NAMALWA (cell line): ENCODE measurements at places on chromosomes 6 and 20.
A peak's percentile ranks its signal among the peaks of the same experiment; 100 is the strongest.

DNA sequence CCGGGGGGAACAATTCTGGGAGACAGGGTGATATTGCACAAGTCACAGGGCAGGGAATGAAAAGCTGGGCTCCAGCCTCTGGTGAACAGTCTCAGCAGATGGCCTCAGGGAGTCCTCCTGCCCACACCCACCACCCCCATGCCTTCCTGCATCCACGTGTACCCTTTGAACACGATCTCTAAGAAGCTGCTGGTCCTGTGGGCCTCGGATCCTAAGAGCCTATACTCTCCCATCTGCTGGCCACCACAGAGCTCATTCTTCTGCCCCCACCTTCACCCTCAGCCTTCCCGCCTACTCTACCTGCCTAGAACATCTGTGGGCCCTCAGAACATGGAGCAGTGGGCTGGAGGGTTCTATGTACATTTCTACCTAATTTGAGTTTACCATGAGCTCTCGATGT, 60.3 kb downstream of the TRERF1 start:
- no peak for DNase-seq

DNA sequence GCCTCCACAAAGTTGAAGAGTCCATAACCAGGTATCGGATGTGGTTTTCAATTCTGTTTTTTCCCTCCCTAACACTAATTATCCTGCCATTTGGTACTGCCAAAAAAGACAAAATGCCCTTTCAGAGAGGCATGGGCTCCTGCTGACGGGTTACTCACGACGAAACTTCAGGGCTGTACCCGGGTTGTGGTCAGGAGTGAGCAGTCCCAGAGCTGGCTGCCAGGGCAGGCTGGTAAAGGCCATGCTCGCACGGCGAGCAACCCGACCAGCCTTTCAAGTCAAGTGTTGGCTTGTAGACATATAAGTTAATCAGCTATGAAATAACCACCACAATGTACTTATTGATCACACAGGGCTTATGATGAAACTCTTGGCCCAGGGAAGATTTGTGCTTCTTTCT, 152.5 kb downstream of the FOXC1 start:
- DNase-seq = no peak

DNA sequence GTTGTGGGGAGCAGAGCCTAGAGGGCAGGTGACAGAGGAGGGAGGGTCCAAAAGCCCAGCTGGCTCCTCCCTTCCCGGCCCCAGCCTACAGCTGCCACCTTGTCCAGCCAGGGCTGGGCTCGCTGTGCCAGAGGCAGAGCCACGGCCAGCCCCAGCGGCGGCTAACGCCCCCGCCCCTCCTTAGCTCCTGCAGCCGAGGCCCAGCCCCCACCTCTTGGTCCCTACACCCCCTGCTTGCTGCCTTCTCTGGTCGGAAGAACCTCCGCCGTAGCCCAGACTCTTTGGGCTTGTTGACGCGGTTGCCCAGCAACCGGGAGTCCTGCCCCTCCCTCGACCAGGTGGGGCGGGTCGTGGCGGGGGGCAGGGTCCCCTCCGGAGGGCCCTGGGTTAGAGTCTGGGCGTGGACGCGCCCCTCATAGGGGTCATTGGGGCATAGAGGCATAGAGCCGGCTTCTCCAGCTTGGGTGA, 521 bp upstream of the LKAAEAR1 start:
- DNase-seq = no peak

DNA sequence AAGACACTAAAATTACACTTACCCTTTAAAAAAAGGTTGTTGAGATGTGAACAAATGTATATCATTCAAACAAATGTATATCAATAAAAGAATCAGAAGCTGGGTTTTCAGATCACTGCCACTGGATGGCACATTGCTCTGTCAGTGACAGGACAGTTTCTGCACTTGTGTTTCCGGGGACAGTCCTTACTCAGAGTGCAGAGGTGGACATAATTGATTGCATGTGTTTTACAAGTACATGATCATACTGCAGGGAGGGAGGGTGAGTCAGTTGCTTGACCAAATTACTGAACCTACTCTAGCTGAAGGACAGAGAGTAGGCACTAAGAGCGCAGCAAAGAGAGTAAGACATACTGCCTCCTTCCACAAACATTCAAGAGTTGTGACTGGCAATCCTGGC, 302.3 kb downstream of the TENT5A start:
- DNase-seq = no peak

DNA sequence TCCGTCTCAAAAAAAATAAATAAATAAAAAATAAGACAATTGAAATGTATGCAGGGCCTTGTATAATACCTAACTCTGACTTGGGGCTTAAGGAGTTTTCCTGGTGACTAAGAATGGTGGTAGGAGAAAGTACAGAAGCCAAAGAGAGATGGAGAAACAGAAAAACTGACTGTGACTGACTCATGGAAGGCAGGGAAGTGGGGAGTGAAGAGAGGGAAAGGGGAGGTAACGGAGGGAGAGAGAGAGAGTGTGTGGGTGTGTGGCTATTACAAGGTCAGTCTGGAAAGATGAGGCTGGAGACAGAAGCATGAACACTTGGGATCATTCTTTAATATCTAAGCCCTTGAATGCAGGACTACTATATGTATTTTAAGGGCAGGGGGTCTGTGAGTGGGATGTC, 38.5 kb downstream of the SNRNP48 start:
- no peak for DNase-seq

- peak; percentile 16 for DNase-seq
These were observed 111.0 kb downstream of the CD83 start for GRCh38 chr6:14228571-14228970.

DNA sequence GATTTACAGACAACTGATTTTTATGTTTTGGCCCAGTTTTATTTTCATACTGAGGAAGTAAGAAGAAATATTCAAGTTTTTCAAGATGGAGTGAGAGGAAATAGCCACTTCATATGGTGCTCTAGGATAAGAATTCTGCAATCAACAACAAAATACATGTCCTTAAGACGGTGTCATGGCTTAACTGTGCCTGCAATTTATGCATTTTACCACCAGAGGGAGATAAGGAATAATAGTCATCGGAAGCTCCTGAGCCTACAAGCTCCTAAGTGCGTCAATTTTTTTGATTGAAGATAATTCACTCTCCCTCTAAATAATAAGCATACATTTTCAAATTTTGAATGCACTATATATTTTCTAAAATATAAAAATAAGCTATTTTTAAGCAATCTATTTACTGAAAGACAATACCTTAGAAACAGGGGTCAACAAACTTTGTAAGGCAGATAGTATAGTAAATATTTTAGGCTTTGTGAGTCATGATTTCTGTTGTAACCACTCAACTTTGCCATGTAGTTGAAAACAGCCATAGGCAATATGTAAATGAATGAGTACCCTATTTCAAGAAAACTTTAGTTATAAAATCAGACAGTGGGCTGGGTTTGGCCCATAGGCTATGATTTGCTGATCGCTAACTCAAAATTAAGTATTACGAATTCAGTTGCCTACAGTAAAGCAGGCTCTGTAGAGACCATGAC, 230.9 kb upstream of the DTNBP1 start:
- peak; percentile 72 for DNase-seq

GRCh38 chr6:11410539-11411307, 126.8 kb upstream of the TMEM170B start:
- no peak for DNase-seq

- no peak for DNase-seq
These were observed 77.1 kb downstream of the WASF1 start for GRCh38 chr6:110102411-110102810.

- no peak for DNase-seq
These were observed 868 bp downstream of the LTV1 start for GRCh38 chr6:143844006-143844405.

- no peak for DNase-seq
These were observed 187.0 kb downstream of the HDGFL1 start for GRCh38 chr6:22756365-22756764.

DNA sequence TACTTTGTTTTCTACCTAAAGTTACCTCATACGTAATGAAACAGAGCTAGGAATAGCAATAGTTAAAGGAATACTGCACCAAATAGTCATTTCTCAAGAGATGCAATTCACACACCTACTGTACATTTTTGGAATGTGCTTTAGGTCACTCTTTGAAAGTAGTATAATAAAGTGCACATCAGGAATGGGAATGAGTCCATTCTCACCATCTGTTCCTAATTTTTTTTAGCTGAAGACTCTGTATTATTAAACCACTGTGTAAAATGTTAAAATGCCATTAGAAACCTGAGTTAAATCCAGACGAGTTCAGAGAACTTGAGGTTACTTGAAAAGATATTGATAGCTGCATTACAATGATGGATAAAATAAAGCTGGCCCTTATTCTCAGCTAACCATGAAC, 51.9 kb upstream of the EPHA7 start:
- no peak for DNase-seq

DNA sequence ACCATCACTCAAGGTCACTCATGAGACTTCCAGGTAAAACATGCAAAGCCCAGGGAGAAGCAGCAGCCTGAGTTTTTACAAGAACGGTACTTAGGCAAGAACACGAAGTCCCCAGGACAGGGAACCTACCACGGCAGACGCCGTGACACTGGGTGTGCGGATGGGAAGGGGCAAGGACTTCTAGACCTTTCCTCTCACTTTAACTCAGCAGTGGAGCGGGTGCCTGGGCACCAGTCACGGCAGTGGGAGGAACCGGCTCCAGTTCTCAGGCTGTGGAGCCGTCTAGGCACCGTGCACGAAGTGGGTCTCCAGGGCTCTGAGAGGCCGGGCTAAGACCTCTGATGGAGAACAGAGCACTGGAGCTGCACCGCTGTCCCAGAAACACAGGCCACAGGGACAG, 2.5 kb downstream of the ZBTB46 start:
- no peak for DNase-seq

GRCh38 chr6:99560668-99561067, 7.8 kb downstream of the CCNC start:
- no peak for DNase-seq

DNA sequence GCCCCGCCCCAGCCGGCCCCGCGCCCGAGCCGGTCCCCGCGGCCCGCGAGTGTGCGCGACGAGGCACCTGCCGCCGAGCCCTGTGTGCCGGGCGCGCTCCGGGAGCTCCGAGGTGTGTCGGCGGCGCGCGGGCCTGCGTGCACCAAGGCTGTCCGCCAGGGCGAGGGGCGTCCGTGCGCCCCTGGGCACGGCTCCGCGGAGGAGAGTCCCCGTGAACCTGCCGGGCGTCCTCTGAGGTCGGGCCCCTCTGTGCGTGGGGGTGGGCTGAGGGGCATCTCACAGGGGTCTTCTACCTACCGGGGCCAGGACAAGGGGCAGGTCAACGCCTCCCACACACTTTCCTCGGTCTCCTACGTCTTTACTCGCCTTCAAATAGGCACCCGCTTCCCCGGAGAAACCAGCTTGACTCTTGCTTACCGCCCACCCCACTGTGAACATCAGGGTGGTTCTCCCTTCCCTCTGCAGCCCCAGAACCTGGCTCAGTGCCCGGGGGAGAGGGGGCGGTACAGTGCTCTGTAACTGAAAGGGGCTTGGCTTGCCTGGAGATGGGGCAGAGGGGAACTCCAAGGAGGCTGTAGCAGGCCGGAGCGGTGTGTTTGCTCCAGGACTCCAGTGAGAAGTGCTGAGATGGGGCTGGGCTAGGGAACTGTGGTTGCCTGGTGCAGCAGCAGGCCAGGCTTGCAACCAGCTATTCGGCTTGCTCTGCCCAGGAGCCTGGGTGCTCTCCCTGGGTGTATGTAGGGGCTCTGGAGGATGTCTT, at the start of gene SAMD10:
Gene SAMD10 (minus strand): TSS at position 86 of the 760 bp plus-strand sequence. CDS start 175 bp downstream, outside the sequence.
- DNase-seq = peak; percentile 81

- no peak for DNase-seq
These were observed 34.0 kb upstream of the COL10A1 start for GRCh38 chr6:116159782-116160524.

DNA sequence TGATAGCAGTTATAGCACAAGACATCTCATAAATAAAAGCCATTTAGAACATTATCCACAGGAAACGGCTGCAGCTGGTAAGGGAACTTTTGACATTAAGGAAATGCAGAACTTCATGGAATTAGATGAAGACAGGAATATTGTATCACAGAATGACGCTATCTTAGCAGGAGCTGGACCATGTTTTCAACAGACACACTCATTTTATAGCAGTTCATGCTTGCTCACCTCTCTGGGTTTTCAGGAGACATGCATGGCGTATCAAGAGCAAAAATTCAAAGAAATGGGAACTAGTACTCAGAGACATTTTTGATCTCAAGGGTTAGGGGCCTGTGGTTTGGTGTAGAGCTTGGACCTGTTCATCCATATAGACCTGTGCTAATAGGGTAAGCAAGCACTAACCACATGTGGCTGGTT, 125.0 kb downstream of the FYN start:
- DNase-seq = peak; percentile 51

- DNase-seq = no peak
These were observed 36.0 kb downstream of the ATXN1 start for GRCh38 chr6:16725145-16725864.

- no peak for DNase-seq
These were observed 45.1 kb downstream of the KHDC1L start for GRCh38 chr6:73180076-73180738.

DNA sequence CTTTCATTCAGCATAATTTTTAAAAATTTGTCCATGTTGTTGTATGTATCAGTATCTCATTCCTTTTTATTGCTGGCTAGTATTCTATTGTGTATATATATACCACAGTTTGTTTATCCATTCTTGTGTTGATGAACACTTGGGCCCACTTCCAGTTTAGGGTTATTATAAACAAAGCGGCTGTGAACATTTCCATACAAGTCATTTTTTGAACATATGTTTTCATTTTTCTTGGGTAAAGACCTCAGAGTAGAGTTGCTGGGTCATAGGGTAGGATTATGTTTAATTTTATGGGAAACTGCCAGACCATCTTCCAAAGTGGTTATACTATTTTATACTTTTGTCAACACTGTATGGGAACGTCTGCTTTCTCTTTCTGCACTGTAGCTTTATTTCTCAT, 55.3 kb downstream of the RBM24 start:
- no peak for DNase-seq

- DNase-seq = no peak
These were observed 8.3 kb downstream of the PRDM1 start for GRCh38 chr6:106094261-106094963.

DNA sequence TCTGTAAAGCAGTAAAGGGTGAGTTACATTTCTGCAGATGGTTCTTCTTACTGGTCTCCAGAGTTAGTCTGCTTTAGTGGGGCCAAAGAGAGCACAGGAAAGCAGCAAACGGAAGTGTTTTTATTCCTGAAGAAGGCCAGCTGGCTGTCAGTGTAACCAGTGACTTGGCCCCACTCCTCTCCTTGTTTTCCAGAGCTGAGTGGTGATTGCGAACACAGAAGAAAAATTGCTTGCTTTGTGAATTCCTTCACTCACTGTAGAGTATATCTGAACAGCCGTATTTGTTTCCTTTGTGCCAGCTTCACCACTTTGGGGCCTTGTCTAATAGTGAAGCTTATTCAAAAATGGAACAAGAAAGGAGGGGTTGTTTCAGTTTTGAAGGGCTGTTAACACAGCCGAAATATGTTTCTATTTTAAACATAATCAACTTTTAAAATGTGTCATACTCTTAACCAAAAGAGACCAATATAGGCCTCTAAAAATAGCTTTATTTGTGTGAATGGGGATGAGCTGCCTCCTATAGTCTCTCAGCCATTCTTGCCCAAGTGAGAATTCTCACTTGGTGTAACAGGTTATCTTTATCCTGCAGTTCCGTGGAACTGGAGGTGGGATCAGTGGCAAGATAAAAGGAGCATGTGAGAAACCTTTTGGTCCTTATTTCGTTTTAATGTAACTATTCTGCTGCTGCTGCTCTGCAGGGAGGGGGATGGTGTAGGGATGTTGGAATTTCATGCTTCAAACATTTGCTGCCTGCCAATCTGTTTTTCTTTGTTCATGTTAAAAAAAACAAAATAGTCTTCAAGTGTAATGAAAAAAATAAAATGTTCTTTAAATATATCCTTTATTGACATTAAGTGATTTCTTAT, 37.8 kb downstream of the ZC2HC1B start:
- no peak for DNase-seq
